Mesothelial cell of epicardium (in vitro differentiated cells): ENCODE measurements at places on chromosomes 1 and 21.

DNA sequence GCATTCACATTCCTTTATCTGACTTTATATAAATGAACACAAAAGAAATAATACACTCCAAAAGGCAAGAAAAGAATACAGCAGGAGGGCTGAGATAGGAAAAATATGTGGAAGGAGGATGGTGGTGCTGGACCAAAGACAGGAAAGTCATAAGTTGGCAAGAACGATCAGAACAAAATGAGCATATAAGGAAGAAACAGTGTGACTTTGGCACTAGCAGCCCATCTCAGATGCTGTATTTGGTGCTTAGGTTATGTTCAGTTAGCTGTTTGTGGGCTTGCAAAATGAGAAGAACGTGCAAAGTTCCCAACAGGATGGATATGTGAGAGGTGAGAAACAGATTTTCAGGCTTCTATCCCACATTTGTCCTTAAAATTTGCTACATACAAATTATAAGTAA, 719.8 kb upstream of the ADGRL4 start:
- H3K4me3 ChIP-seq = no peak overlapping the region
- H3K27me3 ChIP-seq = no peaks in the 10 kb centered on the region
- DNase-seq = no peak
- H3K27ac ChIP-seq = no peak overlapping the region
- H3K4me1 ChIP-seq = peaks cover 4% of the 10 kb centered on the region
- no peaks in the 10 kb centered on the region for H3K36me3 ChIP-seq

- H3K36me3 ChIP-seq = no peaks in the 10 kb centered on the region
- H3K4me3 ChIP-seq = no peak overlapping the region
- no peaks in the 10 kb centered on the region for H3K27me3 ChIP-seq
- no peak overlapping the region for H3K27ac ChIP-seq
- H3K4me1 ChIP-seq = peaks cover 25% of the 10 kb centered on the region
These were observed 625.2 kb downstream of the LMO4 start for GRCh38 chr1:87953732-87954344.

DNA sequence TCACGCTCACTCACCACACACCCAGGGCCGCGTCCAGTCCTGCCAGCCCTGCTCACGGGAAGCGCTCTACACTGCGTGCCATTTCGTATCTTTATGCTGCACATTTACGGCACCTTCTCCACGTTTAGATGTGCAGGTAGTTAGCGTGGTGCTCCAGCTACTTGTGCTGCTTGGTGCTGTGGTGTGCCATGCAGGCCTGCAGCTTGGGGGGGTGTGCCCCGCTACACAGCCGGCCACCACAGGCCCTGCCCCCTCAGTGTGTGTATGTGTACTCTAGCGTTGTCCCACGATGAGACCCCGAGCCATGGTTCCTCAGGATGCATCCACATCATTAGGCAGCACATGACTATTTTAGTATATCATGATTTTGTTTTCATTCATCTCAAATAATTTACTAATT, 38.3 kb downstream of the SNAP47 start:
- no peak overlapping the region for H3K27ac ChIP-seq
- no peaks in the 10 kb centered on the region for H3K27me3 ChIP-seq
- no peaks in the 10 kb centered on the region for H3K4me1 ChIP-seq
- DNase-seq = no peak
- peaks cover 14% of the 10 kb centered on the region for H3K36me3 ChIP-seq

DNA sequence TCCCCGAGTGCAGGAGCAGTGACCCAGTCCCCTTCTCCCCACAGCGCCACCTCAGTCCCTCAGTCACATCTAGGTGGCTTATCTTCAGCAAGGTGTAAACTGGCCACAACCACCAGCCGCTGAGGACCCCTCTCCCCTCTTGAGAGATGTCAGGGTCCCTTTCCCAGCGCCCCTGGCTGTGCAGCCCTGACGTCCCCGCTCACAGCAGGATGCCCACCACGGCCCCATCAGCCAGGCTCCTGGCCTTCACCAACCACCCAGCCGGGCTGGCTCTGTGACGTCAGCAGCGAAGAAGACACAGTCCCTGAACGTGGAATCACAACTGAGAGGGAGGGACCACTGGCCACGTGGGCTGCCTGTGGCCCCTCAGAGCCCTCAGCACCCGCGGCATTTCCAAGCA, 249.4 kb downstream of the NPHP4 start:
- no peak for DNase-seq
- H3K4me3 ChIP-seq = no peak overlapping the region
- H3K27ac ChIP-seq = no peak overlapping the region
- no peaks in the 10 kb centered on the region for H3K36me3 ChIP-seq
- peaks cover 11% of the 10 kb centered on the region for H3K4me1 ChIP-seq

GRCh38 chr1:161185732-161186311, 8.5 kb upstream of the B4GALT3 start:
- H3K36me3 ChIP-seq = no peaks in the 10 kb centered on the region
- H3K4me3 ChIP-seq = no peak overlapping the region
- DNase-seq = no peak

GRCh38 chr1:11774753-11775152, 12.8 kb downstream of the C1orf167 start:
- no peaks in the 10 kb centered on the region for H3K4me1 ChIP-seq
- no peaks in the 10 kb centered on the region for H3K36me3 ChIP-seq
- no peak overlapping the region for H3K27ac ChIP-seq
- H3K27me3 ChIP-seq = no peaks in the 10 kb centered on the region

- peaks cover 2% of the 10 kb centered on the region for H3K4me1 ChIP-seq
- no peak for DNase-seq
- H3K4me3 ChIP-seq = no peak overlapping the region
These were observed 66.3 kb upstream of the DIRAS3 start for GRCh38 chr1:68116643-68117235.
